ENCODE measurements at places on chromosomes 2 and 18. TPM values are rescaled to one million over a fixed set of nuclear protein-coding genes. Genes with fewer than 3 reads are reported as not detected.

Gene GPR45
- not detected for total RNA-seq

Gene ITPRIPL1
- 1.4 TPM for total RNA-seq

Gene ARHGEF33
- not detected for total RNA-seq

DNA sequence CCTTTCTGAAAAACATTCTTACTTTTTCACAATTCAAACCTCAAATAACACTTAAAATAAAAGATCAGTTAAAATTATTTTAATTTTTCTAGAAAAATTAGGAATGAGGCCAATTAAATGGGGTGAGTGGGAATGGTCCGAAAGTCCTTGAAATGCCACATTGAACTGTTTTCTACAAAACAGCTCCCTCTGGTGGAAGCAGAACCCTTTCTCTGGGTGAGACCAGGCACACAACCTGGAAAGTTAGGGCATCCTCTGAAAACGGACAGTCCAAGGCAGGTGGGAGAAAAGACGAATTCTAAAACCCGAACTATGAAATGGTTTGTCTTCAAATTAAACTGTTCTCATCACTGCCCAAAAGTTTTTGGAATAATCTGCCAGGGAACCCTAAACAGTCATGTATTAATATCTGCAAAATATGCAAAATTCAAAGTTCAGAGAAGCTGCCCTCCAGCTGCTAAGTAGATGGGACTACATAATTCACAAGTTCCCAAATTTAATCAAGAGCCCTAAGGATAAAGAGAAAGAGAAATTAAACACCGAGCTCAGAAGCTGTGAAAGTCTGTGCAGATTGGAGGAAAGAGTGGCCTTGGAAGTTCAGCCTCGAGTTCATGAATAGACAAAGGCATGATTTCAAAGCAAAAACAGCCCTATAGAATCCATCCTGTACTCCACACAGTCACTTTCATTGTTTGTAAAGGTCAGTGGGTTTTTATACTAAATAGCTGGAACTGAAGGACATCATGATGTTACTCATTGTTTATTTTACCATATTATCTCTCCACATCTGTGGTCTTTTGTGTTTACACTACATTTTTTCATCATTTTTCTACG is 108.3 kb downstream of the PIEZO2 start:
- H3K4me1 ChIP-seq: no peaks in the 10 kb centered on the region
- no peaks in the 10 kb centered on the region for H3K36me3 ChIP-seq
- H3K4me3 ChIP-seq: no peak overlapping the region

DNA sequence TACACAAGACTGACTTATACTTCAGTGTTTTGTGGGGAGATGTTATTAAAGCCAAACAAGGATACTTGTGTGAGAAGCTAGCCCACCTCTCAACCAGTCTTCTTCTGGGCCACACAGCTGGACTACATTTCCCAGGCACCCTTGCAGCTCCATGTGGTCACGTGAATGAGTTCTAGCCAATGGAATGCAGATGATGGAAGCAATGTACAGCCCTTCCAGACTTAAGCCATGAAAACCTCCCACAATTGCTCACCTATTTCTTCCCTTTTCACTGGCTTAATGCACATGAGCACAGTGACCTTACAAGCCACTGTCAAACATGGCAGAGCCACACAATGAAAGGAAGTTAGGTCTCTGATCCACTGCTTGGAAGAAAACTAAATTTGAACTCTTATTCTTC is 20.4 kb upstream of the FEZ2 start:
- DNase-seq: no peak
- no peaks in the 10 kb centered on the region for H3K36me3 ChIP-seq
- no peak overlapping the region for H3K4me3 ChIP-seq
- no peaks in the 10 kb centered on the region for H3K4me1 ChIP-seq
- no peak overlapping the region for H3K27ac ChIP-seq
- H3K27me3 ChIP-seq: peaks cover 14% of the 10 kb centered on the region

DNA sequence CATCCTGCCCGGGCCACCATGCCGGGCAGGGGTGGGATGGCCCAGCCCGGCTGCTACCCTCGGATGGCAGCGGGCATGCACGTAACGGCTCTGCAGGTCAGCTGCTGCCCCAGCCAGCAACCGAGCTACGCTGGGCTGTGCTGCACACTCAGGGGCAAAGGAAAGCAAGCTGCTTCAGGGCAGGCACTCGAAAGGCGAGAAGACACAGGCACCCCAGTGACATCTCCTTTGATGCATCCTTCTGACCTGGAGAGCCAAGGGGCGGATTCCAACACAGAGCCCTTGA is 8.8 kb downstream of the HDAC4 start:
- H3K4me3 ChIP-seq: no peak overlapping the region
- no peak for DNase-seq

DNA sequence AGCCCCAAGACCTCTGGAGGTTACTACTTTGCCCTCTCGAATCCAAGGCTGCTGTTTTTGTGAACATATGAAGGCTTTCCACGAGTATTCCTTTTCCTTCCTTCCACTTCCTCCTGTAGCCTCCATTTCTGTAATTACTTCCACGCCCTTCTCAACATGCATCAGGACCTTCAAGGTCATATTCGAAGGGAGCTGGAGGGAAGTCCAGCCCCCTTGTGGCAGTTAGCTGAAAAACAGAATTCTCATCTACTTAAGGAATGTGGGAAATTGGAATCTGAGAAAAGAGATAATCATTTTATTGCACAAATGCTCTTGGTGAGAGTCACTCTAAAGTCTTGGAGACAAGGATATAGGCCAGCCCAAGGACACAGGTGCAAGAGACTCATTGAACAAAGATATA is 1000.2 kb downstream of the TDRD15 start:
- H3K27me3 ChIP-seq: no peaks in the 10 kb centered on the region
- no peak for DNase-seq
- H3K36me3 ChIP-seq: no peaks in the 10 kb centered on the region
- no peak overlapping the region for H3K4me3 ChIP-seq

DNA sequence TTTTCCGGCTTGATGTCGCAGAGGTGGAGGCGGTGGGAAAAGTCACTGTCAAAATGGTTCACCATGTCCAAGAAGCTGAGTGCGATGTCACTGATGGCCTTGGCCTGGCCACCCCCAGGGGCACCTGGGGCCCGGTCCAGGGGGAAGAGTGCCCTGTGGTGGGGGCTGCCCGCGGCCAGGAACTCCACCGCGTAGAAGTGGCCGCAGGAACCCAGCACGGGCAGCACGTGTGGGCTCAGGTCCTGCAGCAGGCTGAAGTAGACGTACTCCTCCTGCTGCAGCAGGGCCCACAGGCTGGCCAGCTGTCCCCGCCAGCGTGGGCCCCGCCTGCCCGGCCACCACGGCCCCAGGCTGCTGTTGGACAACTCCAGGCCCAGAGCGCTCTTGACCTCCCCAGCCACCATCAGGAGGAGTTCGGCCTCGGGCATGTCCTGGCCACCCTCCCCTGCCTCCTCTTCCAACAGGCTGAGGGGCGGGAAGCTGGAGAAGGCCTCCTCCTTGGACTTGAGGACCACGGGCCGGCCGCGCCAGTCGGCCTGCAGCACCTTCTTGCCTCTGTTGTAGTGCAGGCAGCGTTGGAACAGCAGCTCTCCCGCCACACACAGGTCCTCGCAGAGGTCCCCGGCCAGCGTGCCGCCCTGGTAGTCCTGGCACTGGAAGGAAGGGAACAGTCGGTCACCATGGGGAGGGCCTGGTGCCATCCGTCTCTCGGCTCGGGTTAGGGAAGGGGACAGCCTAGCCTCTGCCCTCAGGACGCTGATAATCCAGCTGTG is 10.3 kb downstream of the DIPK1C start:
- no peaks in the 10 kb centered on the region for H3K27me3 ChIP-seq
- H3K4me1 ChIP-seq: no peaks in the 10 kb centered on the region
- no peak overlapping the region for H3K27ac ChIP-seq

GRCh38 chr18:50647237-50647636 is 87.3 kb downstream of the MAPK4 start:
- H3K27ac ChIP-seq: no peak overlapping the region
- H3K36me3 ChIP-seq: no peaks in the 10 kb centered on the region
- H3K27me3 ChIP-seq: no peaks in the 10 kb centered on the region
- DNase-seq: no peak
- H3K4me3 ChIP-seq: no peak overlapping the region
- H3K4me1 ChIP-seq: no peaks in the 10 kb centered on the region

DNA sequence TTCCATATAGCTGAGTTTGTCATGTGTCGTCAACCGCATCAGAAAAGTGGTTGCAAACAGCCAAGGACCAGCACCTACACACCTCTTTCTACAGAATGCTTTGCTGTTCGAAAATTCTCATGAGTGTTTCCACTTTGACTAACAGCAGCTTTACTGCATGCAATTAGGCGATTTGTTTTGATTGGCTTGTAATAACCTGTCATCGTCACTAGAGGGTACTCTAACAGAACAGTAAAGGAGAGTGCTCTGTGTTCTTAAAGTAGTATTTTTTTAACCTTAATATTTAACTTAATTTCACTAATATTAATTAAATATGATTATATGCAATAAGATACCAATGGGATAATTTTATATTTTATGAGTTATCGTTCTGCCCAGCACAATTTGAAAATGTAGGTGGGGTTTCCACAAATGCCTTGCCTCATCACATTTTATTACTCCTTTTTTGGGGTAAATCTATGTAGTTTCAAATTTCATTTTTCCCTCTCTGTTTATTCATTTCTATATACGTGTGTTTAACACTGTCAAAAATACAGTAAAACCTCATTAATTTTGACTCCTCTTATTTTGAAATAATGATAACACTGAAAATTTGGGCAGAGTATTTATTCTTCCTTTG is 502.2 kb downstream of the NRXN1 start:
- no peak overlapping the region for H3K4me3 ChIP-seq
- H3K27ac ChIP-seq: no peak overlapping the region
- H3K27me3 ChIP-seq: no peaks in the 10 kb centered on the region
- H3K36me3 ChIP-seq: no peaks in the 10 kb centered on the region

DNA sequence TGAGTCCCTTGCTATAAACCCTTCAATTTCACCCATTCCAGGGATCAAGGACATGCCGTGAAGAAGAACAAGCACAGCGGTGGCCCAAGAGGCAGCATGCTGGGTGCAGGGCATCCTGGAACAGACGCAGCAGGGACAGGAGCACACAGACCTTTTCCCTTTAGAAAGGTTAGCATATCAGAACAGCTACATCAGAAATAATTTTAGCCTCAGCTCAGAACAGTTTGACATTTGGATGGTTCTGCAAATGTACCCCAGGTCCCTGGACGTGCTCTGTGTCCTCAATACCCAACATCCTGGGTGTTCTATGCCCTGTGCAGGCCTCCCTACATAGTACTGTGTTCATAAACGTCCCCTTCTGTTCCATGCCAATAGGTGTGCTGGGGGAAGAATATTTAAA is 80.4 kb downstream of the MYOM1 start:
- H3K4me1 ChIP-seq: no peaks in the 10 kb centered on the region
- no peak overlapping the region for H3K27ac ChIP-seq
- H3K4me3 ChIP-seq: no peak overlapping the region
- DNase-seq: no peak
- H3K36me3 ChIP-seq: peaks cover 13% of the 10 kb centered on the region
- no peaks in the 10 kb centered on the region for H3K27me3 ChIP-seq

GRCh38 chr18:23994361-23994902 is 20.1 kb upstream of the TTC39C start:
- H3K4me3 ChIP-seq: peak overlapping the region; percentile 37
- no peaks in the 10 kb centered on the region for H3K27me3 ChIP-seq
- no peaks in the 10 kb centered on the region for H3K36me3 ChIP-seq
- H3K4me1 ChIP-seq: peaks cover 6% of the 10 kb centered on the region

Measured in naive thymus-derived CD8-positive, alpha-beta T cell (primary cell).